ENCODE measurements at places on chromosomes 6 and 20.

GRCh38 chr6:83921315-83921714, 61.8 kb downstream of the CYB5R4 start:
- no peak for DNase-seq

GRCh38 chr20:18504479-18505060, 3.2 kb upstream of the SEC23B start:
- DNase-seq = no peak

GRCh38 chr6:131823276-131823902, 15.6 kb downstream of the ENPP1 start:
- no peak for DNase-seq

DNA sequence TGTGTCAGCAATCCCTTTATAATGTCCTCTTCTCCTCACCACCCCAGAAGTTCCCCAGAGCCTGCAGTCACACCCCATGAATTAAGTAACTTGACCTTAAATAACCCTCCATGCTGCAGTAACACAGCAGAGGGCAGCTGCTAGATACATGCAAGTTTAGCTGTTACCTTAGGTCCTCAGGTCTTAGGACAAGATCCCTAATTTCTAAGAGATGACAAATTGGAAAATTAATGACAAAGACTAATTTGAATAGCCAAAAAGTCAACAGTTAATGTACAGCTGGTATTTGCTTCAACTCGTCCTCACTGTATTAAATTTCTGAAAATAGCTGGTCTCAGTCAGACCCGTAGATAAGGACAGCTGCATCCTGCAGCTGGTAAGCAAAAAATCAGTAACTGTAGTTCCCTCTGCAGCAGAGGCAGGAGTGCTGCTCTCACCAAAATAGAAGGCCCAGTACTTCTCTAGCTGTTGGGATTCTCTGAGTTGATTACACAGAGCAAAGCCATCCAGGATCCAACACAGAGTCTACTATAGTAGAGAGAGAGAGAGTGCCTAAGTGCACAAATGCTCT, 62.4 kb downstream of the TNFRSF21 start:
- no peak for DNase-seq

DNA sequence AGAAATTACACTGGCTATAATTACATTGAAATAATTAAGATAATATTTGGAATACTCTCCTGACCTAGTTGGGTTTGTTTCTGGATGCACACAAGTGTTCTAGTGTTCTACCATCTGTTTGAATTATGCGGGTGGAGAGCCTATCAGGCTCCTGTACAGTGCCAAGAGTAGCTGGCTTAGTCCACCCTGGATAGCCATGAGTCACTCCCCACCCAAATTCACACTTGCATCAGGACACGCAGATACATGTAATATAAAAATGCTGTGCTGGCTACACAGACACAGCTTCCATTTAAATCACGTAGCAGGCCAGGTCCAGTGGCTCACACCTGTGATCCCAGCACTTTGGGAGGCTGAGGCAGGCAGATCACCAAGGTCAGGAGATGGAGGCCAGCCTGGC, 686.2 kb upstream of the SLC35B3 start:
- no peak for DNase-seq

GRCh38 chr6:115935361-115935760, 125.3 kb downstream of the FRK start:
- no peak for DNase-seq

DNA sequence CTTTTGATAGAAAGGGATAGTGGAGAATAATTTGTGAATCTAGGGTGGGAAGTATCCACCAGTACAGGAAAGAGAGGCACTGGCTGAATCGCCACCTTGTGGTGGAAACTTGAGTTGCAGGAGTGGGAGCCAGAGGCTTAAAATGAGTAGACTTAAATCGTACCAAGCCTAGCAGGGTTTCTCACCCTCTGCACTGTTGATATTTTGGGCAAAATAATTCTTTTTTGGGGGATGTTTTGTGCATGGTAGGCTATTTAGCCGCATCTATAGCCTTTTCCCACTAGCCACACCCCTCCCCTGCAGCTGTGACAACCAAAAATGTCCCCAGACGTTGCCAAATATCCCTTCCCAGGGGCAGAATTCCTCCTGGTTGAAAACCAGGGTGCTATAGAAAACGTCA, 119.1 kb downstream of the DHX35 start:
- DNase-seq = peak; percentile 72

DNA sequence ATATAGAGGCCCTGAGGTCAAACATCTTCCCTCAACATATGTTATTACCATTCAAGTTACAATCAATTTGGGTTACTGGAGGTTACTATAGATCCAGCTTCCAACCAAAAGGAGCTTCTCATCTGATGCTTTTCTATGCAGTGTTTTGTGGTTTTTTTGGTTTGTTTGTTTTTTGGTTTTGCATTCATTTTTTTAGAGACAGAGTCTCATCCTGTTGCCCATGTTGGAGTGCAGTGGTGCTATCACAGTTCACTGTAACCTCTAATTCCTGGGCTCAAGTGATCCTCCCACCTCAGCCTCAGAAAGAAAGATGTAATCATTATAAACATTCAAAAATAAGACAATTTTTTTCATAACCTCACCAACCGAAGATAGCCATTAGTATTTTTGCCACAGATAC, 124.4 kb upstream of the JARID2 start:
- DNase-seq = no peak

Measured in activated T-cell treated with anti-CD3 and anti-CD28 coated beads for 24 hours (primary cell).